ENCODE measurements at places on chromosomes 5 and 9.

DNA sequence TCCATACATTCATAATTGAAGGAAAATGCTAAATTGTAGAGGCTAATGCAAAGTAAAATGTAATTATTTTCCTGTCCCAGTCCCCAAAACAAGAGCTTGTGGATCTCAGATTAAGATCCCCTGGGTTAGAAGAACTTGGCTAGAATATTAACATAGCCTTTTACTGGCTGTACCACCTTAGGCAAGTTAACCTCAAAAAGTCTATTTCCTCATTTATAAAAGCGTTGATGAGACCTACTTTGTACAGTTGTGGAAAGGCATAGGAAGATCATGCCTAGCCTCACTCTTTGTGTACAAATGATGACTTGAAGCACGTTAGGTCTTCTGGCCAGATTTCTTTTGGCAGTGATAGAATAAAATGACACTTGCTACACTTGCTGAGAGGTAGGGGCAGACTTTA, 97.2 kb downstream of the F2RL2 start:
- DNase-seq, result no peak

DNA sequence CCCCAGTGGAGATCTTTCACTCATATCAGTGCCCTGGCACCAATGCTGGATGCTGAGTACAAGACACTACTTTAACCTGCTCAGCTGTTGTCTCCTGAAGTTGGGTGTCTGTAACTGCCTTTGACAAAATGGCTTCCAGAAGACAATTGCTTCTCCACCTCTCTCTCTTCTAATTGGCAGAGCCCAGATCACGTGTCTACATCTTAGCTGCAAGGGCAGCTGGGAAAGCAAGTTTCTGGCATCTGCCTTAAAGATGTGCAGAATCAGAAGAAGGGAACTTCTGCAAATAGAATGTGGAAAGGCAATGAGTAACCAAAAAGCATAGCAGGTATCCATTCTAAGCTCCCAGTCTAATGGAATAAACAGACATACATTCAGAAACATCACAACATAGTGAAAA, 81.1 kb downstream of the PDZD2 start:
- DNase-seq, result no peak

DNA sequence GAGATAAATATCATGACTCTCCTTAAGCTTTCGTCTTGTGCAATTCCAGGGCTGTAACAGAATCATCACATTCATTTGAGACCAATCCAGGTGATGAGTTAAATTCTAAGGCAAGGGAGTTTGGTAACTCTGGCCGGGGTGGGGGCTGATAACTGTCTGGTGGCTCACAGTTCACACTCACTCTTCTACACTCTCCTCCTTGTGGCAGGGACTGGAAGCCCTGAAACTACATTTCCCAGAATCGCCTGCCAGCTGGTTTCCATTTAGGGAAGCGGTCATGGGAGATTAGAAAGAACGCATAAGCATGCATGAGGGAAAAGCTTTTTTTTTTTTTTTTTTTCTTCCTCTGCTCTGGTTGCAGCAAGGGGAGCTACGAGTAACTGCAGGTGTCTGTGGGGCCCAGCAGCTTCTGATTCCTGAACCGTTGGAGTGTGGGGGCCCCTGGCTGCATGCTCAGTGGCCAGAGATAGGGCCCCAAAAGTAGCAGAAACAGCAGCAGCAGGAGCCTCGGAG, 154.8 kb upstream of the TBC1D2 start:
- DNase-seq, result peak; percentile 48

GRCh38 chr5:175711472-175712312, 53.8 kb downstream of the HRH2 start:
- DNase-seq, result no peak

GRCh38 chr9:124471761-124472160, 21.5 kb downstream of the ADGRD2 start:
- DNase-seq, result no peak

Measured in HEK293T (cell line).